IMR-90 (cell line): ENCODE measurements at places on chromosomes 7 and 10. TPM values are rescaled to one million over a fixed set of nuclear protein-coding genes. Genes with fewer than 3 reads are reported as not detected.

RADIL gene
- 0.36 and 0.48 TPM in 2 replicates for polyA plus RNA-seq

PDCD4 gene
- polyA plus RNA-seq = 42.7 and 49.7 TPM in 2 replicates

FGFBP3 gene
- 0.34 and 0.36 TPM in 2 replicates for polyA plus RNA-seq

ATOH7 gene
- 0.05 TPM in 1 of 2 replicates, not detected in the other for polyA plus RNA-seq

CDK1 gene
- 17.1 and 21.9 TPM in 2 replicates for polyA plus RNA-seq

MOGAT3 gene
- not detected in 2 replicates for polyA plus RNA-seq

SPDYE2 gene
- polyA plus RNA-seq = not detected in 2 replicates

VENTX gene
- not detected in 2 replicates for polyA plus RNA-seq
